ENCODE measurements at places on chromosomes 2 and 18. TPM values are rescaled to one million over a fixed set of nuclear protein-coding genes. Genes with fewer than 3 reads are reported as not detected.

BCL2L11 gene
- total RNA-seq: 22.9 TPM

UGT1A4 gene
- total RNA-seq: not detected

ACVR1C gene
- 0.40 TPM for total RNA-seq

PRKAG3 gene
- total RNA-seq: not detected

KCNIP3 gene
- total RNA-seq: 1.9 TPM

SCYGR4 gene
- not detected for total RNA-seq

SULT1C3 gene
- not detected for total RNA-seq

POTEC gene
- total RNA-seq: 0.07 TPM

SPP2 gene
- total RNA-seq: not detected

ANKRD23 gene
- 3.5 TPM for total RNA-seq

NHEJ1 gene
- 22.7 TPM for total RNA-seq

SOCS6 gene
- total RNA-seq: 22.9 TPM

LHCGR gene
- 0.73 TPM for total RNA-seq

Measured in H1 (cell line).